ENCODE measurements at places on chromosomes 11 and 22. TPM values are rescaled to one million over a fixed set of nuclear protein-coding genes. Genes with fewer than 3 reads are reported as not detected.

DNA sequence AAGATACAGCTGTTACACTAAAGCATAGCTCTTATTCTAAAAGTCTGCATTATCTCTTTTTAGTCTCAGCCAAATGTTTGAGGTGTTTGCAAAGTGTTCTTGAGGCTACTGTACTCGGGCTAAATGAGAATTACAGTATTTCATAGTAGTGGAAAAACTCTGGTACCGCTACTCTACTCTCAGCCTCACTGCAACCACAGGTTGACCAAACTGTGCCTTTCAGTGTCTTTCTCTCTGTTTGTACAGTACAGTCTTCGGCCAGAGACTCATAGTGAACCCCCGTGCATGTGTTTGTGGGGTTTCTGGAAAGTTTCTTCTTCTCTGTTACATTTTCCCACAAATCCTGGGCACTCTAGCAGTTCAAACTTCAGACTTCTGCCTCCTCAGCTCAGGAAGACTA, 7.4 kb upstream of the LUZP2 start:
- DNase-seq: no peak

ALX4 gene
- total RNA-seq: not detected

DNA sequence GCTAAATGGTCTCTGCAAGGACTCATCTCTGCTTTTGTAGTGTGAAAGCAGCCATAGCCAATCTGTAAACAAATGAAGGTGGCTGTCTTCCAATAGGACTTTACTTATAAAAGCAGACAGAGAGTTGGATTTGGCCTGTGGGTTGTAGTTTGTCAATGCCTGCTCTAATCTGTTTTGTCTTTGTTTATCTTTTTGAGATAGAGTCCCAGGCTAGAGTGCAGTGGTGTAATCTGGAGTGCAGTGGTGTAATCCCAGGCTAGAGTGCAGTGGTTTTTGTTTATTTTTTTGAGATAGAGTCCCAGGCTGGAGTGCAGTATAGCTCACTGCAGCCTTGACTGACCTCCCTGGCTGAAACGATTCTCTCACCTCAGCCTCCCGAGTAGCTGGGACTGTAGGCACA, 8.6 kb downstream of the PPP6R3 start:
- no peak for DNase-seq

DNA sequence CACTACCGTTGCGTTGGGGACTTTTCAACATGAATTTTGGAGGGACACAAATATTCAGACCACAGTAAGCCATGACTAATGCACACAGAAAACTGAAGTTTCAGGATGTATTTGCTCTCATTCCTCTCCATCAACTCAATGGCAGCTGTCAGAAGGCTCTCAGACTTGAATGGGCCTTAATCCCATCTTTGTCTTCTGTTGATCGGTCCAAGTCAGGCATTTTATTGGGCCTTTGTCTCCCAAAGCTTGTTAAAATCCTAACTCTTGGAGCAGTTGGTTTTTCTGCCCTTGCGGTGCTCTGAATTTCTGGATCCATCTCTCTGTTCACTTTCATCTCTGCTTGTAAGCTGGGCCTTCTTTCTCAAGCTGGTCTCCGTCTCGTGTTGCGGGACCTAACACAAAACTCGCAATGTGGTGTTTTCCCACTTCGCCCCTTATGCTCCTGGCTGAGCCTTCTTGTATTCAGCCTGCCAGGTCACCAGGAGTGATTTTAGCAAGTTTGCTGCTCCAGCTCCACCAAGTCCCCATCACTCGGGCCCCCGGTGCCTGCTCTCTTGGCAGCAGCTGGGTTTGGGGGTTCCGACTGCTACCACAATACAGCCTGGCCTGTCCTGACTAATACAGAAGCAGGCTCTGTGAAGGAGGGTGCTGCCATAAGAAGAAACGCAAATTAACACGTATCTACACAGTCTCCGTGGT, 27.0 kb downstream of the TSPAN32 start:
- DNase-seq: no peak

- DNase-seq: no peak
Measured at GRCh38 chr11:3216027-3216525, 2.5 kb downstream of the MRGPRG start.

GRCh38 chr22:29184849-29185490, 20.7 kb upstream of the EMID1 start:
- DNase-seq: no peak

DNAJB7 gene
- total RNA-seq: not detected

DNA sequence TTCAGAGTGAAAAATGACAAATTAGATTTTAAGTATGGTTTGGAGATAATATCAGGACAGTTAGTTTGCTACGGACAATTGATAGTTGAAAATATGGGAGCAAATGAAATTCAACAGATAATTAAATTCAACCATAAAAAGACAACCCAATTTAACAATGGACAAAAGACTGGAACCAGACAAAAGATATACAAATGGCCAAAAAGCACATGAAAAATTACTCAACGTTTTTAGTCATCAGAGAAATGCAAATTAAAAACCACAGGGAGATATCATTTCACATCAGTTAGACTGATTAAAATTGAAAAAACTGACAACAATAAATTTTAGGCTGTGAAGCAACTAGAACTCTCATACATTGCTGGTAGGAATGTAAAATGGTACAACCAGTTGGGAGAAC, 27.2 kb downstream of the SIK2 start:
- DNase-seq: no peak

DNA sequence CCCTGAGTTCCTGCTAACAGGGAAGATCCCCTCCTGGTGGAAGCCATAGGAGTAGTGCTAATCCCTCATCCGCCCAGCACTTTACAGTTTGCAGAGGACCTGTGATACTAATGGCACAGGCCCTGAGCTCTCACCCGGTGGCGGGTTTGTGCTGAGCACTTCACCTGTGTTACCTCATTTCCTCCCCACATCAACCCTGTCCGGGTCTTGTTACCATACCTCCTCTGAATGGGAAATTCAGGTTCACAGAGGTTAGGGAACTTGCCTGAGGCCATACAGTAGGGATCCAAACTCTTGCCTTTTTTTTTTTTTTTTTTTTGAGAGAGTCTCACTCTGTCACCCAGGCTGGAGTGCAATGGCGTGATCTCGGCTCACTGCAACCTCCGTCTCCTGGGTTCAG, 25.2 kb downstream of the CAPN1 start:
- no peak for DNase-seq

MMP8 gene
- total RNA-seq: not detected

- no peak for DNase-seq
Measured at GRCh38 chr11:12362857-12363256, 14.5 kb upstream of the PARVA start.

IFTAP gene
- 30.9 TPM for total RNA-seq

GRCh38 chr11:47270331-47271271, 668 bp downstream of the MADD start:
- peak; percentile 39 for DNase-seq

DNA sequence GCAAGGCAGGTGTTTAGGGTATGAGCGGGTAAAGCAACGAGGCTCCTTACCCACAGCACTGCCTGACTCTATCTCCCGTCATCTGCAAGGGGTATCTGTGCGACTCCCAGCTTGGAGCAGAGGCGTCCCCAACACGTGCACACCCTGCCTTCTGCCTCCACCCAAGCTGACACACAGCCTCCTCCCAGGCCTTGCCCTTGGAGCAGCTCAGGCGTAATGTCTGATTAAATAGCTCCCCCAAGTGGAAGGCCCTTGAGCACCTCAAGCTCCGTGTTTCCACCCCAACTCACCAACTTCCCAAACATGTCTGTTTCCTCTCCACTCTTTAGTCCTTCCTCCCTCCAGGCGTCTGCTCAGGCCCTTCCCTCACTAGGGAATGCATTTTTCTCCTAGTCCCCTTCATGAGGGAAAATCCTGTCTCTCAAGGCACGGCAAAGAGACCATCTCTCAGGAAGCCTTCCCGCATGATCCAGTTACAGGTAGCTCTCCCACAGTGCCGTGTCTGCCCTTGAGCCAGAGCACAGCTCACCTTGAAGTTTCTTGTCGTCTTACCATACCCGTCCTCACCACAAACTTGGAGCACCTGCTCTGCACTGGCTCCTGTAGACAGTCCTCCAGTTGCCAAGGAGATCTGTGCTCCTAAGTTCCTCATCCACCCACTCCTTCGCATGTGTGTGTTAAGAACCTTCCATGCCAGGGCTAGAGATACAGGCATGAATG, 15.8 kb downstream of the CYB5R2 start:
- peak; percentile 89 for DNase-seq

GRCh38 chr11:15707971-15708370, 593.2 kb downstream of the INSC start:
- DNase-seq: no peak

DNA sequence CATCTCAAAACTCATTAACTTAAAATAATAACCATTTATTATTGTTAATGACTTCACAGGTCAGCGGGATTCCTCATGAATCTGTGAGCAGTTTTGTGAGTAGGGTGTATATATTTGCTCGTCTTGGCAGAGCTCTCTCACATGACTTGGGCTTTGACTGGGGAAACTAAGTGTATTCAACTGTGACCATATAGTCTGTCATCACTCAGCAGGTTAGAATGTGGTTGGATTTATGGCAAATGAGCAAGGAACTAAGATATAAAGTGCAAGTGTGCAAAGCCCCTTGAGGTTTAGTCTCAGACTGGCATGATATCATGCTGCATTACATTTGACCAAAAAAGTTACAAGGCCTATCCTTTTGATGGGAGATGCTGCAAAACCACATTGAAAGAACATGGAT, 254.8 kb downstream of the CNTN5 start:
- DNase-seq: no peak

DNA sequence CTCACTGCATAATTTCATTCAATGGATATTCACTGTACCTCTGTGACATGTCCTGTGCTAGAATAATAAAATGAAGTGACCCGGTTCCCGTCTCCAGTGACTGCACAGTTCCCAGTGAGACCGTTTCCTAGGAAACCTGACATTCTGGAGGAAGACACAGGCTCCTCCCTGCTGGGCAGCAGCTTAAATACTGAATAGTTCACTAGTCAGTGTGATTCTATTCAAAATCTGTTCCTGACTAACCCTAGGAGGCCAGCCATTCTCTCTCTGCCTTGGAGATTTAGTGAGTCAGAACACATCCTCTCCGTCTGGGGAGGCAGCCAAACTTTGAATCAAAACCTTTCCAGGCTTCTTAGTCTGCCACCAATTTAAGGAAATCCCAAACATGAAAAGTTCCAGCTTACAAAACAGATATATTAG, 11.3 kb downstream of the TRIM66 start:
- DNase-seq: peak; percentile 94

GRCh38 chr11:129435499-129436245, 60.0 kb downstream of the BARX2 start:
- no peak for DNase-seq

DNA sequence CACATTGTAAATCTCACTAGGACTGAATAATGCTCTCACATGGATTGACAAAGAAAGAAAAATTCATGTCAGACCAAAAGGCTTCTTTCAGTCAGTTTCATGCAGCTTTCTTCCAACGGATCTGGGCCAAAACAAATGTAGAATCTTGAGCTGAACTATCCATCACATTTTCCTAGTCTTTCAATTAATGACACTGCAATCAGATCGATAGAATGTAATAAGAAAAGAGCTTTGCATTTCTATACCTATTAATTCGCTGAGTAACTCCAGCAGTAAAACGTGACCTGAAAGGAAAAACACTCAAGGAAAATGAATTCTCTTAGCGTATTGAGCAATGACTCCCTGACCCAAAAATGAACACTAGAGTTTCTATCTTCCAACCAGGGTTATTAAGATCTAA, 194.8 kb upstream of the BLID start:
- no peak for DNase-seq

DNA sequence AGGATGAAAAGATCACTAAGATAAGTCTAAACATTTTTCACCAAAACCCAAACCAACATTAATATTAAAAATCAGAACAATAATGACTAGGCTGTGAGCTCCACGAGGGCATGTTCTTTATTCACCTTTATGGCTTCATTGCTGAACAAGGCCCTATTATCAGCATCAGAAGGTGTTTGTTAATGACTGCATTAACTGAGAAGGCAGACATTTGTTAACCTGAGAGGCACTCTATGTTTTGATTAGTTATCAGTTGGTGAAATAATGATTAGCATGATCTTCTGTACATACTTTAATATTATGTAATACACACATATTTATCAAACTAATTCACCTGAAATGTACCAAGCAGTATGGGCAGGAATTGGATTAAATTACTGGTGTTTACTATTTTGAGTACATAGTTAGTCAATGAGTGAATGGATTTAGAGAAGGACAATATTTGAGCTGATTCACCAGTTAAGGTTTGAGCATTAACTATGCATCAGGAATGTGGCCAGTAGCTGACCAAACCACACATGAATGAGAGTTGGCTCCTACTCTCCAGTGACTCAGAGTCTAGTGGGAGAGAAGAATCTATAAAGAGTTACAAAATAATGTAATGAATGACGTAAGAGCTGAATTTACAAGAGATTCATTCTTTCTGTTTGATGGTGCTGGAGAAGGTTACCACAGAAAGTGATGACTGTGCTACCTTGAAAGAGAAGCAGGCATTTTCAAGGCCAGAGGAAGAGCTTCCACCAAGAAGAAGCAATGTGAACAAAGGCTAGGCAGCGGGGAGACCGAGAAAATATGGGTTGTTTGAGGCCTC, 6.7 kb downstream of the IL18 start:
- DNase-seq: peak; percentile 80

GRCh38 chr22:47394504-47395440, 632.3 kb downstream of the TBC1D22A start:
- DNase-seq: no peak

- DNase-seq: no peak
Measured at GRCh38 chr22:36982136-36982535, 37.1 kb downstream of the TST start.

MMP13 gene
- total RNA-seq: not detected

OR56A1 gene
- total RNA-seq: 0.14 TPM

CELSR1 gene
- 45.6 TPM for total RNA-seq

- DNase-seq: no peak
Measured at GRCh38 chr11:122024278-122024677, 91.7 kb downstream of the BLID start.

DNA sequence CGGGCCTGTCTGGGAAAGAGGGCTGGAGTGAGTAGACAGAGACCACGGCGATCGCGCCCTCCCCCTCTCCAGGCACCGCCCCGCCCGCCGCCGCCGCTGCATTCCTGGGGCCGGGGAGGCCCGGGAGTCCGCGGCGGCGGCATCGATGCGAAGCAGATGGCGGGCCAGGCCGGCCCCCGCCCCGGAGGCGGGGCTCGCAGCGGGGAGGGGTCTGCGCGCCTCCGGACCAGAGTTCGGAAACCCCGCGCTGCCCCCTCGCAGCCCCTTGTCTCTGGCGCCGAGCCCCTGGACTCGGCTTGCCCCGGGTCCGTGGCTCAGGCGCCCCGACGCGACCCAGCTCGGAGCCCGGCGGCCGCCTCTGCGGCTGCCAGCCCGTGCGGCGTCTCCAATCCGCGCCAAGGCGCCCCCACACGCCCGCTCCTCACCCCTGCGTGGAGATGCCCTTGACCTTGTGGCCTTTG, 1.3 kb downstream of the SCARF2 start:
- DNase-seq: peak; percentile 21

PATE4 gene
- total RNA-seq: not detected

FJX1 gene
- 44.5 TPM for total RNA-seq

FOLH1 gene
- total RNA-seq: not detected

CLCF1 gene
- total RNA-seq: 2.0 TPM

- no peak for DNase-seq
Measured at GRCh38 chr11:12798609-12799011, 124.4 kb downstream of the TEAD1 start.

Measured in dermis blood vessel endothelial cell (primary cell).